ENCODE measurements at places on chromosomes 16 and 17.

- DNase-seq, result peak; percentile 63
Observed at GRCh38 chr16:56589141-56590039, at the start of gene MT3. MT3 (plus strand) TSS chr16:56589528; CDS start chr16:56589591, 63 bp downstream.

DNA sequence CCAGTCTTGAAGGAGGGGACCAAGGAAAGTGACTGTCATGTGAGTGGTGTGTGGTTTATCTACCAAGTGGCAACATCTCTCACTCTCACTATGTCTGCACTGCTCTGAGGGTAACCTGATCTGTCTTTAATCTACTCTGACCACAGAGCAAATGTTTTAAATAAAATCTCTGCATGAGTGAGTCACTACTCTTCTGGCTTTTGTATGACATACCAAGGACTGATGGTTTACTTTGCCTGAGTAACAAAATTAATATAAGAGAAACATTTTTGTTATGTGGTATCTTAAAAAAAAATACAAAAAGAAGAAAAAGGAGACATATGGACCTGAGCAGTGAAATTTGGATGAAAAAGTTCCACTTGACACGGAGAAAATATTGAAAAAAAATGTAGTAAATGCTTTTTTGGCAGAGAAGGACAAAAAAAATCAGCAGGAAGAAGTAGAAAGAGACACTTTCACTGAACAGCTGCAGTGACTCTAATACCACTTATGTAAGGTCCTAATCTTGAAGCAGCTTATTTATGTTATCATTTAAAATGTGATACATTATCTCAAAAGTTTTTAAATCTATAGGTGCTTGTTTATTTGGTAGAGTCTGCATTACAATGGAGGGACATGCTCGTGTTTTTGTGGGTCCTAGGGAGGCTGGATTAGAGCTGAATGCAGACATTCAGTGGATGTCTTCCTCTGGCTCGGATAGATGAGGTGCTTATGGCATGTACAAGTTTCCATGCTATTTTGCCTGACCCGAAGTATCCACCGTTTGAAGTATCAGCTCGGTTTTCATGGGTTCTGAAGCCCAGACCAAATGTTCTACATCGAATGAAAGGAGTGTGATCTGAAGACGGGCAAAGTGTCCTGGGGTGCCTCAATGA, 240.7 kb downstream of the MAP2K6 start:
- no peak for DNase-seq

DNA sequence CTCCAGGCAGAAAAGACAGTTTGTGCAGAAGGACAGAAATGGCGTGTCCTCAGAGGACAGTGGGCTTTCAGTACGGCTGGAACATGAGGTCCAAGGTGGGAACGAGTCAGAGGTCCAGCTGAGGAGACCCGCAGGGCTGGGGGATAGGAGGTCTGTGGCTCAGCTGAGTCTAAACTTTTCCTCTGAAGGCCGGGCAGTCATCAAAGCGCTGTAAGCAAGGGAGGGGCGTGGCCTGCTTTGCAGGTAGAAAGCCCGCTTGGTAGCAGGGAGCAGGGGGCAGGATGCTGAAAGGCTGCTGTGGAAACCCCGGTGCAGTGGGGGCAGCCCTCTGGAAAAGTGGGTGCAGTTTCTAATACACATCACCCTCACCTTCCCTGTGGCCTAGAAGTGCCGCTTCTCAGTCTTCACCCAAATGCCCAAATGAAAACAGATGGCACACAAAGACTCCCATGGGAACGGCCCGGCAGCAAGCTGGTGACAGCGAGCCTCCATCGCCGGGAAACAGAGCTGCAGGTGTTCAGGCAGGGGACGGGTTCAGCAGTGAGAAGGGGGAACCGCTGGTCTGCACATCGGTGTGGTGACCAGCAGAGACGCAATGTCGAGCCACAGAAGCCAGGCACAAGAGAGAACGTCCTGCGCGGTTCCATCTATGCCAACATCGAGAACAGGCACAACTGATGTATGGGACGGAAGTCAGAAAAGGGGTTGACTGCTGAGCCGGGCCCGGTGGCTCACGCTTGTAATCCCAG, 12.2 kb upstream of the OSGIN1 start:
- no peak for DNase-seq

DNA sequence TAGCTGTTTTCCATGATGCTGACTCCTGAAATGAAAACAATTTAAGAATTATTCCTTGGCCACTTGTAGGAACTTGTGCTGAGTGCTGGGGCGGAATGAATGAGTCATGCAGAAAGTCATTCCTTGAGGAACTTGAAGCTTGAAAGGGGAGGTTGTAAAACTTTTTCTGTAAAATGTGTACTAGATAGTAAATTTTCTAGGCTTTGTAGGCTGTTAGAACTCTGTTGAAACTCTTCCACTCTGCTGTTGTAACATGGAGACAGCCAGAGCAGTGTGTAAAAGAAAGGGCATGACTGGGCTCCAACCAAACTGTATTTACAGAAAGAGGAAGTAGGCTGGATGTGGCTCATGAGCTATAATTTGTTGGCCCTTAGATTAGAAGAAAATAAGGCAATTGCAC, 46.1 kb downstream of the ABCA8 start:
- DNase-seq, result peak; percentile 33

DNA sequence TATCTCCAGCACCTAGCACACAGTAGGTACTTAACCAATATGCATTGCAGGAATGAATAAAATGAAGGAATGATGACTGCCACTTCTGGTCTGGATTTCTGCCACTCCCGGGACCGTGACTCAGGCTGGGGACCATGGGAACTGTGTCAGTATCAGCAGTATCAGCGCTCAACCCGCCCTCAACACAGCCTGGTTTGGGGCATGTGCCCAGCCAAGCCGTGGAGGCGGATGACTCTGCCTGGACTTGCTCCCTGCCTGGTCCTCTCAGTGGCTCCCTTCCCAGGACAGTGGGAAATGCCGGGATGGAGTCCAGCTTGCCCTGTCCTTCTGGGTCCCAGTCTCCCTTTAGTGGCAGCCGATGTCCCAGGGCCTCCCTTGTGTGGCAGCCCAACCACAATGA, 55.1 kb downstream of the SRCIN1 start:
- DNase-seq, result peak; percentile 22

- no peak for DNase-seq
Observed at GRCh38 chr17:70905796-70906195, 736.5 kb downstream of the KCNJ2 start.

GRCh38 chr17:34220045-34220751, 34.9 kb upstream of the CCL2 start:
- DNase-seq, result no peak

GRCh38 chr17:43461185-43461584, 22.6 kb upstream of the DHX8 start:
- DNase-seq, result no peak

GRCh38 chr17:34651402-34651811, 72.0 kb downstream of the TMEM132E start:
- no peak for DNase-seq

DNA sequence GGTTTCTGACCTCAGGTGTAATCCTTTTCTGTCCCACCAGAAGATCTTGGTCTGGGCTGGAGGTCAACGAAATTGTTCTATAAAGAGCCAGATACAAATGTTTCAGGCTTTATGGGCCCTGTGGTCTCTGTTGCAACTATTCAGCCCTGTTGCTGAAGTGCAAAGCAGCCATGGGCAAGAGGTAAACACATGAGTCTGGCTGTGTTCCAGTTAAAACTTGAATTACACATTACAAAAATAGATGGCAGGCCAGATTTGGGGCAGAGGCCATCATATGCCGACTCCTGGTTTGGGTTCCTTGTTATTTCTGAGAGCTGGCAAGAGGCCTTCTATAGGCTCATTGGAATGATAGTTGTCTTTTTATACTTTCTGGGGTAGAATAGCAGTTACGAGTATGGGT, 114.4 kb downstream of the SDR42E1 start:
- DNase-seq, result no peak

GRCh38 chr17:82124101-82124500, 26.1 kb upstream of the FASN start:
- no peak for DNase-seq

- DNase-seq, result peak; percentile 79
Observed at GRCh38 chr17:74296548-74296936, 22.5 kb downstream of the DNAI2 start.

- no peak for DNase-seq
Observed at GRCh38 chr17:32628271-32629044, 141.7 kb downstream of the CDK5R1 start.

- peak; percentile 59 for DNase-seq
Observed at GRCh38 chr17:42221886-42222745, 27.8 kb upstream of the GHDC start.

- DNase-seq, result no peak
Observed at GRCh38 chr17:9468532-9468931, 107.1 kb downstream of the STX8 start.

- no peak for DNase-seq
Observed at GRCh38 chr16:3074860-3075522, 9.6 kb downstream of the IL32 start.

DNA sequence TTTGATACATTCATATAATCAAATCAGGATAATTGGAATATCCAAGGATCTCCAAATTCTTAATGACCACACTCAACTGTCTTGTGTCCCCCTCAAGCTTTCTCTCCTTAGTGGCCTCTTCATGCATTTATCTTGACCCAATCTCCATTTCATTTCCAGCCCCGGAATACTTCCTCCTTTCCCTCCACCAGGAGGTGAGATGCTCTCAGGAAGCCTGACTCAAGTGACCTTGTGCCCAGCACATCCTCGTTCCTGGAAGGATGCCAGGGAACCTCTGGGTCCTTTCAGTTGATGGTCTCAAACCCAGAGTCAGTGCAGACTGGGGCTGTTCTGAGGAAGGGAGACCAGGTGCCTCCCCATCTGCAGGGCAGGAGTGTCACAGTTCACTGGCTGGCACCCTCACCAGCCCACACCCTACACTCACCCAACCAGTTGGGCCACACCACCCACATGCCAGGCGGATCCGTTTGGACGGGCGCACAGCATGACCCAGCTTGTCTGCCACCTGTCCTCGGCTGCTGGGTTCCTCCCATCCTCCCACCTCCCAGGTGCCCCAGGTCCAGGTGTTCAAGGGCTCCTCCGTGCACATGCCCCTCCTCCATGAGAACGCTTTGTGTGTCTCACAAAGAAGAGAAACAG, 14.0 kb upstream of the EMP2 start:
- DNase-seq, result no peak

DNA sequence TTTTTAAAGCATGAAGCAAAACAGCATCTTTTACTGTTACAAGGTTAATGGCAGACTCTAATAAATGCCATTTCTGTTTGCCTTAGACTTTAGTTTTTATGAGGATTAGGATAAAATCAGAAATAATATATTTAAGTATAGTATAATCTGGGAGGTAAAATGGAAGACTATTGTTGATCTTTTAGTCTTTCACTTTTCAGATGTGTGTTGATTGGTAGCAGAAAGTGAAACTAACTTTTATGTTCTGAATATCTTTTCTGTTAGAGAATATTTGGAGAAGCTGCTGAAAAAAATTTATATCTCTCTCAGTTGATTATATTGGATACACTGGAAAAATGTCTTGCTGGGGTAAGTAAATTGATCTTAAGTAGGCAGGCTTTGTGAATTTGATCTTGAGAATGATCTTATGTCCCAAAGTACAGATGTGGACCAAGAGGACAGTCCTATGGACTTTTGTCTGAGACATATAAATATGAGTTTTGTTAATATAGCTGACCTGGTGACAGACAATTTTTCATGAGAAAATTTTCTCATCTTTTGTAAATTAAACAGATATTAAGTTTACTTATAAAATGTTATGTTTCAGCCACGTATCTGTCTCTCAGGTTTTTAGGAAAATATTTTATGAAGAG, 64.1 kb downstream of the NF1 start:
- DNase-seq, result no peak

- DNase-seq, result no peak
Observed at GRCh38 chr16:69555437-69555836, 10.3 kb upstream of the NFAT5 start.

DNA sequence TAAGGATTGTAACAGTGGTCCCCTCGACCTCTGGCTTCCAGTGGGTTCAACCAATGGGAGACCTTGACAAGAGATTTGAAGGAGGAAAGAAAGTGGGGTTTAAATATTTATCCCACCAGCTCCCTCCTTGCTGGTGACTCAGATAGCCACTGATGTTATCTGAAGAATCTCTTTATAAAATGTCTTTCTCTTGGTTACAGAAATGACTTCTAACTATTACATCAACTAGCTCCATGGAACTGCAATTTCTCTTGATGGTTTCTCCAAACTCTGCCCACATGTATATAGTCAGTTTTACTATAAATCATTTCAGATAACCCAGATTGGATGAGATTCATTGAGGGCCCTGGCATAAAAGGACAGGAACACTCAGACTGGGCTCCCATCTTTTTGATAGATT, 920.2 kb upstream of the SOX9 start:
- no peak for DNase-seq

DNA sequence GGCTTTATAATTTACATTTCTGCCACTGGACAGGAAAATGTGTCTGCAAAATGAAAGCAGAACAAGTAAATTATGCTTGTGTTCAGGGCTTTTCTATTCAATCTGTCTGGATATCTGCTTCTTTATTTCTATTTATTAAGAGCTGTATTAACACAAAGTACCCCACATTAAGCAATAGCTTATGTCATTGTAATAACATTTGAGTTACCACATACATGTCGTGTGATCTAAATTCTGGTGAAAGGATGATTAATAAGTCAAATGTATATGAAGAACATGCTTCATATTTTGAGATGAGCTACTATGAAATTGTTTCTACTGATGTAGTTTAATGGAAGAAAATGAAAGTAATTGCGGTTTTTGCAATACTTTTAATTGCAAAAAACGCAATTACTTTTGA, 238.2 kb downstream of the KCNJ2 start:
- no peak for DNase-seq

DNA sequence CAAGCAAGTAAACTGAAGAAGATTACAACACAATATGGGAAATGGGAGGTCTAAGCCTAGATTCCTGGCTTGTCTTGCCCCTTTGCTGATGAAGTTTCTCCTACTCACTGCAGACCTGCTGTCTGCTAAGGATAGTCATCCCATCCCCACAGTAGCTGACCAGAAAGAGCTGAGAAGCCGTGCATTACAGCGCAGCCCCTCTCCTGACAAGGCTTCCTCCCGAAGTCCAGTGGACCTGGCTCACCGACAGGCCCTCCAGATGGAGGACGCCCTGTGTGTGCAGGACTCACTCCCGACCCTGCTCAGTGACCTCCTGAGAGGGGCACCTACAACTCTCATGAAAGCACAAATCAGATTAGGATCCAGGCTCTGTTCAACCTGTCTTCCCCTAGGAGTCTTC, 35.4 kb downstream of the KIAA0753 start:
- no peak for DNase-seq

- DNase-seq, result no peak
Observed at GRCh38 chr17:2101448-2102257, 46.8 kb downstream of the HIC1 start.

- no peak for DNase-seq
Observed at GRCh38 chr17:67171560-67171959, 73.4 kb downstream of the HELZ start.

DNA sequence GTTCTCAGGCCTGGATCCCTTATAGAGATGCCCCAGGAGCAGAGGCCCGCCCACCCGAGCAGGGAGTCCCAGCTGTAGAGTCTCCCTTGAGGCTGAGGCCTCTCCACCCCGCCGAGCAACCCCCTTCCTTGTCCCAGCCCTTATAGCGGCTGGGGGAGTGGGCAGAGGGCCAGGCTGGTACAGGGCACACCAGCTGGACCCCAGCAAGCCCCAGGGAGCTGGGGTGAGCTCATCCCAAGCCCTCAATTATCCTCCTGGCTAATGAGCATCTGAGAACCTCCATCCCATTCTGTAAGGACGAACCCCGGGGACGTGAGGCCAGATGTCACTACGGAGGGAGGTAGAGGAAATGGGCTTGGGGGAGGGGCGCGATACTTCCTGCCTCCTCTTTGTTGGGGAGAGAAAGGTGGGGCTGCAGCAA, 3.2 kb upstream of the SNN start:
- no peak for DNase-seq

- DNase-seq, result no peak
Observed at GRCh38 chr17:16254773-16255400, 37.9 kb downstream of the PIGL start.

- DNase-seq, result no peak
Observed at GRCh38 chr16:15052747-15053476, 3.0 kb downstream of the NTAN1 start.
